ENCODE measurements at places on chromosomes 3 and 15. TPM values are rescaled to one million over a fixed set of nuclear protein-coding genes. Genes with fewer than 3 reads are reported as not detected.

DNA sequence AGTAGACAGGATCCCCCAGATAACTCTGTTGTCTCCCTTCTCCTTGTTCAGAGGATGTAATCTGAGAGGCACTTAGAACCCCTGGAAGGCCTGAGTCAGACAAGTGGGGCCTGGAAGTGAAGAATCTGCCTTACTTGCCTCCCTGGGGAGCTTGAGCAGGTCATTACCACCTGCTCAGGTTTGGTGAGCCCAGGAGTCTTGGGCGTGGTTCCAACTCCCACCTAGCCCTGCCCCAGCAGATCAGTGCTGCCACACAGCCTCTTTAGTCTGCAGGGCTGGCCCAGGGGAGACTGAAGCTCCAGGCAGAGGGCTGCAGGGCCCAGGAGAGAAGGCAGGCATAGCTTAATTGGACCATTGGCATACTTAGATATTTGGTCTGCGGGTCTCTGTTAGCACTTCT lies 230.0 kb downstream of the ERC2 start:
- no peaks in the 10 kb centered on the region for H3K36me3 ChIP-seq
- H3K4me1 ChIP-seq: no peaks in the 10 kb centered on the region
- no peak for DNase-seq
- no peak overlapping the region for H3K27ac ChIP-seq
- H3K27me3 ChIP-seq: no peaks in the 10 kb centered on the region

GRCh38 chr3:128195802-128196201 lies 42.5 kb downstream of the EEFSEC start:
- H3K4me3 ChIP-seq: no peak overlapping the region
- H3K4me1 ChIP-seq: peaks cover 5% of the 10 kb centered on the region
- no peak for DNase-seq
- no peaks in the 10 kb centered on the region for H3K27me3 ChIP-seq
- H3K36me3 ChIP-seq: no peaks in the 10 kb centered on the region

- no peak for DNase-seq
- no peaks in the 10 kb centered on the region for H3K36me3 ChIP-seq
- no peaks in the 10 kb centered on the region for H3K27me3 ChIP-seq
- H3K4me3 ChIP-seq: no peak overlapping the region
Observed at GRCh38 chr15:73997986-73998385, 3.5 kb downstream of the PML start.

- no peaks in the 10 kb centered on the region for H3K36me3 ChIP-seq
- no peak for DNase-seq
- H3K27ac ChIP-seq: no peak overlapping the region
- no peaks in the 10 kb centered on the region for H3K4me1 ChIP-seq
Observed at GRCh38 chr15:89469426-89470096, 26.8 kb downstream of the RHCG start.

DNA sequence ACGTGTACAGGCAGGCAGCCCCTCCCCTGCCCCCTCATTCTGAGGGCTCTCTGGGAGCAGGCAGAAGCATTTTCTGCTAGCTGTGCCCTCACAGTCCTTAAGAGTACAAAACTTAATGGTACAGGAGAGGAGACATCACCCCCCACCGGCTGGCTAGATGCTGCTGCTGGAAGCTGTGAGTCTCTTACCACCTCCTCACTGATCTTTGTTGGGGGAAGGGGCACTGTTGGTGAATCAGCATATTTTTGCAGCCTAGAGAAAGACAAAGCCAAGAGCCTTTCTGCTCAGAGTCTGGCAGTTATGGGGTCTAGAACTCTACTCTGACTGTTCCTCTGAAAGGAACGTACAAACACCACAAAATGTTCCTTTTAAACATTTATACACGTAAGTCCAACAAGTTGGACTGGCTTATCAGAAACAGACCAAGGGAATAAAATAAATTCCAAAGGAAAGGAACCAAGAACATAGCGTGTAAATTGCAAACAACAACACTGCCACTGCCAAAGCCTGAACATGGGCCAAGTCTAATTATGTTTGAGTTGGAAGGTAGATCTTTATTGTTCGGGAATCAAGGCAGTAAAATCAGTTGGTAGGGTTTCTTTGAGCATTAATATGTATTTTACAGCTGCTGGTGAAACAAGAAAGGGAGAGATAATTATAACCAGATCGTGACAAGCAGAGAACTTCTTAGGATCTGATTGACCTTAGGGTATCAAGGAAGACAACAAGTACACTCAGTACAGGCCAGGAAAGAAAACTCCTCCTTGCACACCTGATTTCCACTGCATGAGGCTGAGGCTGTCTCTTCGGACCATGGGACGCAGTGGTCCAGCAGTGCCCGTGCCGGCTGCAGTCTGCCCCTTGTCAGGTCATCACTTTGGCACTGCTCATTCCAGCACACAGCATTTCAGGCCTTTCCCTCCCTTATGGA lies 27.4 kb downstream of the CLK3 start:
- H3K4me1 ChIP-seq: peaks cover 37% of the 10 kb centered on the region
- DNase-seq: peak; percentile 68
- no peaks in the 10 kb centered on the region for H3K27me3 ChIP-seq

- H3K27ac ChIP-seq: no peak overlapping the region
- H3K27me3 ChIP-seq: no peaks in the 10 kb centered on the region
- no peak for DNase-seq
- no peak overlapping the region for H3K4me3 ChIP-seq
Observed at GRCh38 chr3:178459038-178459410, 77.2 kb upstream of the KCNMB2 start.

The TGM4 gene
- not detected for total RNA-seq

The SPSB4 gene
- 1.3 TPM for total RNA-seq
